ENCODE measurements at places on chromosomes 2 and 18. TPM values are rescaled to one million over a fixed set of nuclear protein-coding genes. Genes with fewer than 3 reads are reported as not detected.
A peak's percentile ranks its signal among the peaks of the same experiment; 100 is the strongest.

- no peak for DNase-seq
These were observed 21.6 kb downstream of the ZSWIM2 start for GRCh38 chr2:186827411-186827810.

Gene MALL
- 20.4 TPM for total RNA-seq

Gene TMEM178A
- 1.2 TPM for total RNA-seq

- DNase-seq: peak; percentile 68
These were observed 26.5 kb downstream of the CRACDL start for GRCh38 chr2:98909317-98910211.

Gene ARHGAP15
- total RNA-seq: 7.1 TPM

GRCh38 chr2:221490506-221491060 is 81.5 kb downstream of the EPHA4 start:
- DNase-seq: no peak

Gene PDE1A
- 10.2 TPM for total RNA-seq

- no peak for DNase-seq
These were observed 180.4 kb upstream of the ZFP36L2 start for GRCh38 chr2:43406651-43407279.

Gene TUBA3E
- not detected for total RNA-seq

- no peak for DNase-seq
These were observed 19.6 kb downstream of the MSH2 start for GRCh38 chr2:47422560-47422959.

- DNase-seq: no peak
These were observed 1752.4 kb upstream of the CELF4 start for GRCh38 chr18:39318008-39318407.

Gene CNDP1
- total RNA-seq: not detected

GRCh38 chr18:11104307-11104706 is 45.1 kb downstream of the PIEZO2 start:
- DNase-seq: no peak

Gene GPAT2
- total RNA-seq: 10.0 TPM

GRCh38 chr2:46193356-46193755 is 103.9 kb upstream of the EPAS1 start:
- DNase-seq: no peak

DNA sequence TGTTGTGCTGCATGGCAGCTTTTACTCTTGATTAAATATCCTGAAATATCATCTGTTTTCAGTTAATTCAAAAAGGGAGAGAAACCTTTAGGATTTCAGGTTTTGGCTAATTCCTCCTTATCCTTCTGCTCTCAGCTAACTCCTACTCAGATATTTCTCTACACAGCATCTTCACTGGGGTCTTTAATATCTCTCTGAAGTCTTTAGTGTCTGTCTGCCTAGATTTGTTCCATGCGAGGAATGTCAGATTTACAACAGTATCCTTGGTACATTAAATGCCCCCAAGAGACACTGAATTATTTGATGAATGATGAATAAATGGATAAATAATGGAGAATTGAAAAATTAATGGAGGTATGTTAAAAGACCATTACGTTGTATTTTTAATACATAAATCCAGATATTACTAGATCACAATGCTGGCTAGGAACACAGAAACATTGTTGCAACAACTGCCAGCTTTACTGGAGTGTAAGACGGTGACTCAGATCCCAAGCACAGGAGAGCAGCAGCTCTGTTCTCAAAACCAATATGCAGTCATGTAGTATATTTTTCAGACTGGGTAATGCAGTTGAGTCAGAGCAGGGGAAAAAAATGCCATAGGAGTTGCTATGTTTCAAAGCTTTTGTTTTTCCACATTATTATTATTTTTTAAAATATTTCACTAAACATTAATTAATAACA is 388.0 kb upstream of the SYT4 start:
- DNase-seq: no peak

DNA sequence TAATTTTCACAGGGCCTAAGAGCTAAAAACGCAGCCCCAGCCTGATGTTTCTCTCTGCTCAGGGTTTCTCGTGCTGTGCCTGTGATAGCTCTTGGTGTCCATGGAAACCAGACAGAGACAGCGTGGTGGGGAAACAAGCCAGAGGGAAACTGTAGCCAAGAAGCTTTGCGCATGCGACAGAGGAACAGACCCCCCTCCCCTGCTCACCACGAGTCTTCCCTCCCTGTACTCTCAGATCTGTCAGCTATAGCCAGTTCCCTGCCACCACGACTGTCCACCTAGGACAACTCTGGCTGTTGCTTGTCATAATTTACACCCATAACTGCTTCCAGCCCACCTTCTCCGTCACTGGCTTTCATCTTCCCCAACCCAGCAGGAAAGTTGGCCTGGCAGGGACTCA is 13.2 kb upstream of the DNAJC27 start:
- no peak for DNase-seq

Gene WIPF1
- total RNA-seq: 31.5 TPM

Gene EVA1A
- total RNA-seq: 0.17 TPM

- no peak for DNase-seq
These were observed 1239.7 kb upstream of the CELF4 start for GRCh38 chr18:38805256-38805655.

GRCh38 chr2:219175928-219176817 is 552 bp downstream of the CNPPD1 start:
- peak; percentile 91 for DNase-seq

Gene LRRC30
- total RNA-seq: not detected

- no peak for DNase-seq
These were observed 81.8 kb upstream of the RBMS1 start for GRCh38 chr2:160575368-160575767.

Data from esophagus muscularis mucosa (tissue), 4 donors.